NCI-H1694 (cell line): ENCODE measurements at places on chromosomes 11 and 22.
A peak's percentile ranks its signal among the peaks of the same experiment; 100 is the strongest.

- DNase-seq, result no peak
Measured at GRCh38 chr11:119092880-119093842, 8.5 kb downstream of the HMBS start.

GRCh38 chr11:79768343-79768742, 327.5 kb upstream of the TENM4 start:
- no peak for DNase-seq

DNA sequence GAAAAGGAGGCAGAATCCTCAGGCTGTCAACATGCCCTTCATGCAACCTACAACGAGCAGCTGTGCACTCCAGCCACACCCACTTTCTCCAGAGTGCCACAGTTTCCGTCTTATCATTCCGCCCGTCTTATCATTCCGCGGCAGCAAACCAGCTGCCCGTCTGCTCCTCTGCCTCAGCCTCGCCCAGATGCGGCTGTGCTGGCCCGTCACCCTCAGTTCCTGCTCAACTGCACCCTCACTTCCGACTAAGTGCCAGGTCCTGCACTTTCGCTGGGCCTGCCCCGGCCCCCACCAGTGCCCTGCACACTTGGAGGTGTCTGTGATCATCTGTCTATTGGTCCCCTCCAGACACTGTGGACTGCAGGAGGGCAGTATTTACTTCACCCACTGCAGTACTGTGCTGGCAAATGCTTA, 43.7 kb downstream of the MICAL3 start:
- no peak for DNase-seq

DNA sequence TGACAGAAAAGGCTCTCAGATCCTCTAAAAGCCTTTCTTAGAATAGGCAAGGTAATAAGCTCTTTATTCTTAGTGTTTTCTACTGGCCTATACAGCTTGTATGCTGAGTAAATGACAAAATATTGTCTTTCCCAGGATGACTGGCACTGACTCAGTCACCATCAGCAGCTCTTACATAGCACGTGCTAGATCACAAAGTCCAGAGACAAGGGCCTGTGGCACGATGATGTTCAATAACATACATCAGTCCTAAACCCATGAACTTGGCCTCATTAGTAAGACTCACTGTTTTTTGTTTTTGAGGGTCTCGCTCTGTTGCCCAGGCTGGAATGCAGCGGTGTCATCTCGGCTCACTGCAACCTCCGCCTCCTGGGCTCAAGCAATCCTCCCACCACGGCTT, 42.7 kb downstream of the CELF1 start:
- no peak for DNase-seq

DNA sequence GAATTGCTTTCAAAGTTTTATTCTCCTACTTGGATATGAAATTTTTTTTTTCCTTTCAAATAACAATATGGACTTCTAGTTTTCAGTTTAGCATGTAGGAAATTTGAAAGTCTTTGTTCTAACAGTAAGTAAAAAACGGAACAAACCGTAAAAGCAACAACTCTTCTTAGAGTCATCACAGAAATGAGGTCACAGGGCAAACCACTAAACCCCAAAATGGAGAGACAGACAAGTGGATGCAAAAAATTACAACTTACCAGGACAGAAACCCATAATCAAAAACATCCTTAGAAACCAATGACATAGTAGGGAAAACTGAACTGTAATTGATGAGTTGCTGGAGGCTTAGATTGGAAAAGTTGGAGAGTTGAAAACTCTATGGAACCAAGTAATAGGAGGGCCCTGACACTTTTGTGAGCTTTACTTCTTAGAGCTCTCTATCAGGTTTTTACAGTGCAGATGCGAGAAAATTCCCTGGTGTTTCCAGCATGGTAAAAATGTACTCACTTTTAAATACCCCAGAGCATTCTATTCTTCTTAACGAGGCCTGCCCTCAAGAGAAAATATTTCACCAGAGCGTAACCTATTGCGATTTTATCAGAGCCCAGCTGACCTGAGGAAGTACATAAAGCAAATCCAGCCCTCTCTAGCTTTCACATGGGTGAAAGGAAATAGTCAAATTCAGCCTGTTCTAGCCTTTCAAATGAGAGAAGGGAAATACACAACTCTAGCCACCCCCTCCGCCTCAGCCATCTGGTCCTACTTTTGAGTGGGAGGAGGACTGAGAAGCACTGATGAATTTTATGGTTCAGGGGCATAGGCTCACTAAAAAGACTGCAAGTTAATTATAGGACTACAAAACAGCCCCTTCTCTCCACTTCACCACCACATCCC, 39.1 kb downstream of the CASP12 start:
- DNase-seq, result peak; percentile 1

DNA sequence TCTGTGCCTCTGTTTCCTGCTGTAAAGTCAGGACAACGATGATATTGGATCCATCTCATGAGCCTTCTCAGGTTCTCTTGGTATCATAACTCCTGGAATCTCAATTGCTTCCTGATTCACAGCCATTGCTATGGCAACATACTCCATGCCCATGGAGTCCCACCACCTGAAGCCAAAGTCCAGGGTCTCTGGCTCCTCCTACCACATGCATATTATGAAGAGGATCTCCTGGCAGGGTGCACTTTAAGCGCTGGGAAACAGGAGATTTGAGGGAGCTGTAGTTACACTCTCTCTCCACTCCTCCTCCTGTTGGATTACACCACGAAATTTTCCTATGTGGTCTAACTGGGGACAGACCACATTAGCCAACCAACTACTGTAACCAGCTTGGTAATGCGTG, 130.9 kb upstream of the SEZ6L start:
- DNase-seq, result no peak

DNA sequence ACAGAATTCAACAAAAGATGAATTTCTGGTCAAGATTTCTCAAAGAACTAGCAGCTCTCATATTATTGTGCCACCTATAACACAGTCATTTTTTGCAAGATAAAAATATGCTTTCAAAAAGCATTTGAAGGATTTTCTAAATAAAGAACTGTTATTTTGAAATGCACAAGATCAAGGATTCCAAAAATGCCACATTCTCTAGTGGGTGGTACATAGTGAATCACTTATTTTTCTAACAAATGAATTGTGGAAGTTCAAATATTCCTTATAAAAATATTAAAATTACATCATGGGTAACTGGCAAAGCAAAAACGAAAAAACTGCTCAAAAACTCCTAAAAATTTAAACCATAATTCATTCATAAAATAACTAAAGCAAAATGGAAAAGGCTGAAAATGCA, 2.1 kb downstream of the RNF141 start:
- DNase-seq, result no peak

DNA sequence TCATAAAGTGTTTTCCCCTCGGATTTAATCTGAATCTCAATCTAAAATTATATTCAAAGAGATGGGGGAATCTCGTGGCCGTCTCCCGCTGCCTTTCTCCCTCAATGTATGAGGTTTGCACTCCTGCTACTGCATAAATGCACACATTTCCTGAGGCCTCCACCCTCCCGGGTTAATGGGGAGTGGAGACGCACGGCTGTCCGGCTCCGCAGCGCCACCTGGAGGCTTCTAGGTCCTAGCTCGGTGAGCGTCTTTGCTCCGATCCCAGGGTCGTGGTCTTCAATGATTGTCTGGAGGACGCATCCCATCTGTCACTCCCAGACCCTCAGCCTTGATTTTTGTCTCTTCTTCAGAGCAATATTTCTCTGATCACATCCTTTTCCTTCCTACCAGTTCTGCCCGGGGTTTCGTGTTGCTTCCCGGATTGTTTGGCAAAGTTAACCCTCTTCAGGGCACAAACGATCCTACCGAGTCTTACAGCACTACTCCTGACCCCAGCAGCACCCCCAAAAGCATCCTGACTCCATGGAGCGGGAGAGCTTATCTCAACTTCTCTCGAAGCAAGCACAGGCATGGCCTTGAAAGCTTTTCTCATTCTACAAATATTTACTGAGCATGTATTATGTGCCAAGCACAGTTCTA, at the start of gene LMO1:
Gene LMO1, minus strand, starts transcription at position 110 of the 642 bp plus-strand sequence. CDS start 516 bp downstream, outside the sequence.
- peak; percentile 84 for DNase-seq

GRCh38 chr11:2205981-2206690, 34.5 kb upstream of the TH start:
- no peak for DNase-seq

DNA sequence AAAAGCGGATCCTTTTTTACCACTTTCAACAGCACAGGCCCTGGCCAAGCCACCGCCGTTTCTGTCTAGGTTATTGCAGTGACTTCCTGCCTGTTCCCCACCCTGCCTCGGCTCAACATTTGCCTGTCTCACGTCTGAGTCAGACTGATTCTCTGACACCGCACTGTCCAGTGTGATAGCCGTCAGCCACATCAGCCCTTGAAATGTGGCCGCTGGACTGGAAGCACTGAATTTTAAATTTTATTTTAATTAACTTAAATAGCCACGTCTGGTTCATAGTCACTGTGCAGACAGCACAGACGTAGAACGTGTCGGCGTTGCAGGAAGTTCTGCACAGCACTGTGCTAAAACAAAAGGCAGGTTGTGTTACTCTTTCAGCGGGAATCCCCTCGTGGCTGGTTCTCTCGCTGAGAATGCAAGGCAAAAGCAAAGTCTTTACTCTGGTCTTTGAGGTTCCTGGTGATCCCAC, 56.3 kb upstream of the ADSL start:
- DNase-seq, result no peak

DNA sequence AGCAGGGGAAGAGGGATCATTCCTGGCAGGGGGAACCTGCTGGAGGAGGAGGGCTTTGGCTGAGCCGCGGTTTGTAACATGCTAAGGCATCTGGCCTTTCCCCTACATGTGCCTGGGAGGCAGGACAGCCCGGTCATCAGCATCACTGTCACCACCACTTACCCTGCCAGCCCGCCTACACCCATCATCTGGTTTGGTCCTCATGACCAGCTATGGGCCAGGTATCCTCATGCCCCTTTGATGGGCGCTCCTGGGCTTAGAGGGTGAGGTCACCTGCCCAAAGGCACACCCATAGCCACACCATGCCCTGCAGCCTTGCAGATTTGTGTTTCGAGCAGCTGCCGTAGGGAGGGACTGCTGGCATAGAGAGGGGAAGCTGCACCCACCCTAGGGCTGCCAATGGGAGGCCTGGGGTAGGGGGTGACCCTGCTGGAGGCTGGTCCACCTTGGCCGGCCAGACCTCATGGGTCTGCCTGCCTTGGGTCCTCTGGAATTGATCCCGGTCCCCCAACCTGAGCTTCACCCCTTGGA, 2.6 kb downstream of the MRGPRF start:
- DNase-seq, result no peak

DNA sequence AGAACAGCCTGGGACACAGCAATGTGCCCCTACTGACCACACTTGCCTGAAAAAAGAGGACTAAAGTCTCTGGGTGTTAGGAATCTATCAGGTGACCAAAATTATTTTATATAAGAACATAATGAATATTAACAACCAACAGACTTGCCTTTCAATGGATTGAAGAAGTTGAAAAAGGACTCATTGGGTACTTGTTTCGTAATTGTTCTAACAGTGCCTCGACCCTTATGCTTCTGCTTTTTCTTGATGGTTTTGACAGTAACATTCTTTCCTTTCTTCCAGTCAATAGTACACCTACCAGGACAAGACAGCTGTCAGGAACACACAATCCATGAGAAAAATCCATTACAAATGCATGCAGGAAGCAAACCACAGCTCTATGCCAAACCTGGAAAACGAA, 29.0 kb upstream of the PHLDA2 start:
- no peak for DNase-seq

DNA sequence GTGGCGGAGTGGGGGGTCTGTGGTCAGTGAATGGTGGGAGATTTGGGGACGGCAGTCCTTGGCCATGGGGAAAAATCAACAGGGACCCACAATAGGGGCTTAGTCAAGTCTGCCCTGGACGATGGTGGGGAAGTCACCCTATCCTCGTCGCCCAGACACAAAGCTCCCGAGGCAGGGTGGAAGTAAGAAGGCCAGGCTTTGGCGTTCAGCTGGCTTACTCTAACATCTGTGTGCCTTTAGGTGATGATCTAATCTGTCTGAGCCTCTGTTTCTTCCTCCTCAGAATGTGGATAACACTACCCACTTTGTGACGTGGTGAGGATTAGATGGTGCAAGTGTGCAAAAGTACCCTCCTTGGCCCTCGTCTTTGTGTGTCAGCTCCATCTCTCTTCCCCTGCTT, 192.2 kb downstream of the ST3GAL4 start:
- no peak for DNase-seq

- peak; percentile 59 for DNase-seq
Measured at GRCh38 chr22:23903328-23903971, 9.3 kb downstream of the MIF start.

DNA sequence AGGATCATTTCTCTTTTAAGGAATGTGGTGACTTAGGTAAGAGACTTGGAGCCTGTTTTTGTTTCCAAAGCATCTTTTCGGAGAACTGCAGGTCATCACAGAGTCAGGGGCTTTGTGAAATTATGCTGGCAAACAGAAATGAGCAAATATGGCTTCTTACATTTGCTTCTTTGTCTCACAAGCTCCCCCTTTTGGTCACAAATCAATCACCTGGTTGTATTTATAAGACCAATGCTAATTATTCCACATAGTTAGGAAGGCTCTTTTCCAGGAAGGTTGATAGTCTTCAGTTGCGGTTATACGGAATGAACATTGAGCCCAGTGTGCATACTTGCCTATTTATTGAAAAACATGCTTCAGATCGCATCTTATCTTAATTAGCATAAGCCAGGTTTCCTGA, 34.6 kb upstream of the CEP126 start:
- peak; percentile 3 for DNase-seq

GRCh38 chr11:123567466-123567865, 87.0 kb downstream of the SCN3B start:
- no peak for DNase-seq

GRCh38 chr11:110471371-110471770, 41.6 kb downstream of the FDX1 start:
- no peak for DNase-seq

DNA sequence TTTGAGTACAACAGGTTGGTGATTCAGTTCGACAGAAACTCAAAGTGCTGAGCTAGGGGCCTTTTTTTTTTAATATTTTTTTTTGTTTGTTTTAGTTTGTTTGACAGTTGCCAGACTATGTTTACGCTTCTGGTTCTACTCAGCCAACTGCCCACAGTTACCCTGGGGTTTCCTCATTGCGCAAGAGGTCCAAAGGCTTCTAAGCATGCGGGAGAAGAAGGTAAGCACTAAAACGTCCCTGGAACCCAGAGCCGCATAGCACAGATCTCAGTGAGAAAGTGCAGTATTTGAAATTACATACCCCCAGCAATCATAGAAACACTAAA, 649 bp downstream of the PRRG4 start:
- DNase-seq, result no peak
